ENCODE measurements at places on chromosomes 3 and 15.

GRCh38 chr3:71244826-71245488 lies 338.6 kb downstream of the FOXP1 start:
- DNase-seq = no peak

DNA sequence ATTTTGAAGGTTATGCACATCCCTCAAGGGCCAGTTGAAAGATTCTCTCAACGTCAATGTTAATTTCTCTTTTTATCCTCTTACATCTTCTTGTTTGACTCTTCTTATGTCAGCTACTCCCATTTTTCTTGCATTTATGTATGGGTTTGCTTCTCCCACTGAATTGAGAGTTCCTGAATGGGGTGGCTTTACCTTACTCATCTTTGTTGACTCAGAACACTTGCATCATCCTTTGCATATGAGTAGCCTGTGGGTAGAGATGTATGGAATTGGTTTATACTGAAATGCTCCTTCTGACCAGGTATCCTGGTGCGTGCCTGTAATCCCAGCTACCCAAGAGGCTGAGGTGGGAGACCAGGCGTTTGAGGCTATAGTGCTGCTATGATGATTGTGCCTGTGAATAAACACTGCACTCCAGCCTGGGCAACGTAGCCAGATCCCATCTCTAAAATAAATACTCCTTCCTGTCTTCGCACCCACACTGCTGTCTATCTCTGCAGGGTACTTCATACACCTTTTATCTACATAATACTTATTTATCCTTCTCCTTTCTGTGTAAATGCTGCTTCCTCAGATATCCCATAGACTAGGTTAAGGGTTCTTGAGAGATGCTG lies 123.6 kb upstream of the DPH6 start:
- DNase-seq = no peak

GRCh38 chr3:138942271-138942670 lies 4.7 kb downstream of the FOXL2 start:
- no peak for DNase-seq

DNA sequence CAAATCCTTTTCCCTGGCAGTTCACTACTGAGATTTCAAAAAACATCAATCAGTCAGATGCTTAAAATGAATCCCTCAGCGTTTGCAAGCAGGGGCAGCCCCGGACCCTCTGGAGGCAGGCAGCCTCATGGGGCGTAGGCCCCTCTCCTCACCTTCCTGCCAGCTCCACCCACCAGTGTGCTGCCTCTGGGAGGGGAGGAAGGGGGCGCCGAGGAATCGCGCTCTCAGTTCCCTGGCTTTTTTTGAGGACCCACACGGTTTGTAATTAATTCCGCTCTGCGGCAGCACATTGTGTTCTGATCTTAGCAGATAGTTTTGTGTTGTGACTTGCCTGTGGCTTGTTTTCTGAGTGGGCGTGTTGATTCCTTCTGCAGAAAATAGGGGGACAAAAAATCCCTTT lies 159.9 kb downstream of the KLF13 start:
- DNase-seq = no peak

- no peak for DNase-seq
These were observed 532.2 kb downstream of the ROBO2 start for GRCh38 chr3:77571971-77572715.

DNA sequence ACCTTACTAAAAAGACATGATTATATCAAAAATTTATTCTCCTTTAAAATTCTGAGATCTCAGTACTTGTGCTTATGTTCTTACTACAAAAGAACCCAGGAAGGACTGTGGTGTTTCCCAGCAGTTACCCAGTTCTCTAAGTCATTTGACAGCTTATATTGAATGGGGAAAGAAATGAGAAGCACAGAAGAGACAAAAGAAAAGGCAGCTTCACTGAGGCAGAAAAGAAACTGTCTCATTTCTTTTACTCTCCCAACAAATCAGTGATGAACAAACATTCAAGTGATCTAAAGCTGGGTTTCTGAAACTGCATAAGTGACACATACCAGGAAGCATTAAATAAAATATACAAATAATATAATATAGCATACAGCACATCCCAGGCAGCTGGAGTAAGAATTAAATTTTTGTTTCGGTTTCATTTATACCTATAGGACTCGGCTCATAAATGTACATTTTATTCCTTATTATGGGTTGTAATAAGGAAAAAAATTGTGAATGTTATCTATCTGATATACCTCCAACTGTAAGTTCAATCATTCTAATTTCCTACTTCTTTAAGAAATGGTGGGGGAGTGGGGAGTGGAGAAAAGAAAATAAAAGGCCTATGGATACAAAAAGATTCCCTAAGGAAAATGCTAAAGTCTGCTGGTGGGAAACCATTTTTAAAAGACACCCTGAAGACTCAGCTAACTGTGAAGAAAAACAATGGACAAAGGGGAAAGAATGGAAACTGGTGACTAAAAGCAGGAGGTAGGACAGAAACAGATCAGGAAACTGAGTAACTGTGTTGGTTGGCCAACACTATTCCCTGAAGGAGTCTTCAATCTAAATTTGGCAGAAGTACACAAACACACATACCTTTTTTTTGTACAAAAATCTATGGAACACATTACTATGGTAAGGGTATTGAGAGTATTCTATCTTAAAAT lies 156.8 kb downstream of the TBC1D5 start:
- no peak for DNase-seq

DNA sequence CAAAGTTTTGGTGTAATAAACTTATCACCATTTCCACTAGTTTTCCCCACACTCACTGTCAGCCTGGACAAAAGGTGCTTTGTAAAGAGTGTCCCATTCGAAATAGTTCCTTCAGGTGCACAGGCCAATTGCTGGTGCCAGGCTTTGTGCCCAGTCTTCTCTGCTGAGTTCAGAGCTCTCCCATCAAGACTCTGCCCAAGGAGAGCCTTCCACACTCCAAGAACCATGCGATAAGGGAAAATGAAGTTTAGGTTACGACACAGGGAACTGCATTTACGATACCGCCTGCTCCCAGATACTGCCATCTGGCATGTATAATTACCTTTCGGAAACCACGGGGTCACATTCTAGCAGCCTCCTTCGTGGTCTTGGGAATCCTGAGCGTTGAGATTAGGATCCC lies 379.6 kb downstream of the MECOM start:
- DNase-seq = no peak

GRCh38 chr15:51750186-51750585 lies 1.2 kb upstream of the TMOD2 start:
- no peak for DNase-seq

- DNase-seq = no peak
These were observed 37.9 kb downstream of the CLK3 start for GRCh38 chr15:74653426-74654102.

DNA sequence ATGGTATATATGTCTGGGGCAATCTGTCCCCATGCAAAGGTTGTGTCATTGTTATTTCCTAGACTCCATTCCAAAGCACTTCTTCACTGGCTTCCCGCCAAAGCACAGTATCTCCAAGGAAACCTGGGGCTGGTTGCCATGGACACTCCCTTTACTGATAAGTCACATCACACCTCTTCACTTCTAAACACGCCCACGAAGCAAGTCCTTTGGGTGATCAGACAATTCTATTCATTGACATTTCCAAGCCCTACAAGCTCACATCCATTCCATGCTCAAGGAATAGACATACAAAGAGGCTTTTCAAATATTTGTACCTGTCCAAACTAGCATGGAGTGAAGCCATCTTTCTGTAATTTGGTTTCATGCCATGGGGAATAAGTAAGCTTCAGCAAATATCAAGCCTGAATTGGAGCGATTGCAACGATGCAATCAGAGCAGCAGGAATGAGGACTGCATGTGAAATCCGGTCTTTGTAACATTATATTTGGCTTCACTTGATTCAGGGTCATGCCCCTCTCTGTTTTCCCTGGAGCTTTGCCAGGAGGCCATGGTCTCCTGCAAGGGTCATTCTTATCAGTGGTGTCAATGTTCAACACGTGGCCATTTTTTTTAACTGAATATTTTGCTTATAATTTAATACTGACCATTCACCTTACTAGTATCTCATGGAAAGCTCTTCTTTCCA lies 201.6 kb upstream of the TMC3 start:
- no peak for DNase-seq

DNA sequence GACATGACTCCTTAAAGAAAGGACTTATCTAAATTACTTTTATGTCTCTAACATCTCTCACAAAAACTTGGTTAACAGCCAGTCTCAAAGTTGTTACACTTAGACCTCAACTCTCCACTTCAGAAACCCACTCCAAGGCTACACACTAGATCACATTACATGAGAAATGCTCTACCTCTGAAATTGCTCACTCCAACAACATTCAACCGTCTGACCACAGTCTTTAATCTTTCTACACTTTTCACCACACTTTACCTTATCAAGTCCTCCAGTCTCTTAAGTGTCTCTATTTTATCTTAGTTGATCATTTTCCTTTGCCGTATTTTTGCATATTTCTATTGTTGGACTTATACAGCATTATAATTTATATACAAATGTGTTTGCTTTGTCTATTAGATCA lies 5.8 kb downstream of the SLC12A6 start:
- DNase-seq = no peak

- no peak for DNase-seq
These were observed 194.9 kb downstream of the FOXP1 start for GRCh38 chr3:71388535-71389120.

- DNase-seq = no peak
These were observed 21.2 kb downstream of the CRTC3 start for GRCh38 chr15:90550919-90551318.

- no peak for DNase-seq
These were observed 50.6 kb downstream of the SUMF1 start for GRCh38 chr3:4416427-4416945.

DNA sequence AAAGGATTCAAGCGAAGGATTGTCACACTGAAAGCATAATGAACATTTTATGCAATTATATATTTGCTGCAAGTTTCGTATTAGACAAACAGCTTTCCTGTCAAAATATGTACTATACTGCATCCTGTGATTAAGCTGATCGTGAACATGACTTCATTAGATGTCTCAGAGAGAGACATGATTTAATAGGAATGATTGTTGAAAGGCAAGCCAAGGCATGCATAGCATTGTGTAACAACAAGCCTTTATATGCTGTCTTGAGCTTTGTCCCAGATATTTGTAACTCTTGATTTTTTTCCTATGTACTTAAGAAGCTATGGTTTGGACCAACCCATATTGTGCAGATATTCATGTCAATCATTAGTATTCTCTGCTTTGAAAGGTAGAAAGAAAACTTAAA lies 309.1 kb downstream of the KCNH8 start:
- no peak for DNase-seq

- no peak for DNase-seq
These were observed 50.3 kb downstream of the LSM3 start for GRCh38 chr3:14228681-14229470.

- no peak for DNase-seq
These were observed 242.7 kb upstream of the STT3B start for GRCh38 chr3:31290046-31290445.

DNA sequence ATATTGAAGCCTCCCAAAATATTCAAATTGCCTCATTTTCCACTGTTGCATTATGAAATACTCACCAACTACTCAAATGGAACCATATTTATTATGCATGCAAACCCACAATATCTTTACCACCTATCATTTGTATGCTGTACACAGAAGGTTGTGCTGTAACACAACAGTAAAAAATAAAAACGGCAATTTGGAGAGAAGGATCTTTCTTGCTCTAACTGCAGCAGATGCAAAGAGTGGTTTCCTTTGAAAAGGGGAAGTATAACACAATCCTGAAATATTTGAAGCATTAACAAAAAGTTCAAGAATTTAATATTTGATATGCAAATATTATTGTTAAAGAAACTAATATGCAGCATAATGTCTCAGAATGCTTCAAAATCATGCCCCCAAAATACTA lies 244.5 kb upstream of the SUCLG2 start:
- no peak for DNase-seq

DNA sequence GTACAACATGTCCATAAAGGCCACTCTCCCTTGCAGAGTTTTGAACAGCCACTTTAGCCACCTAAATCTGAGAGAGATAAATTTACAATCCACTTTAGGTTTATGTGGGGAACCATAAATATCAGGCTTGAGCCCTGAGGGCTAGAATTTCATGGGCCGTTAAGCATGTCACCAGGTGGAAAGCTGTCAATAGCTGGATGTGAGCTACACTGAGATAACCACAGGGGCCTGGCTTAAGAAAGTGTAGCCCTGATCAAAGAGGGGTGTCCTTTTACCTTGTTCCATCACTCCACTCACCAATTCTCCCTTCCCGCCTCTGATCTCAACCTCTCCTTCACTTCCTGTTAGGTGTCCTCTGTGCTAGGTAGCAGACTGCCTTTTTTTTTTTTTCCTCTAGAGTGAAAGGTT lies 172.8 kb upstream of the ICE2 start:
- no peak for DNase-seq

DNA sequence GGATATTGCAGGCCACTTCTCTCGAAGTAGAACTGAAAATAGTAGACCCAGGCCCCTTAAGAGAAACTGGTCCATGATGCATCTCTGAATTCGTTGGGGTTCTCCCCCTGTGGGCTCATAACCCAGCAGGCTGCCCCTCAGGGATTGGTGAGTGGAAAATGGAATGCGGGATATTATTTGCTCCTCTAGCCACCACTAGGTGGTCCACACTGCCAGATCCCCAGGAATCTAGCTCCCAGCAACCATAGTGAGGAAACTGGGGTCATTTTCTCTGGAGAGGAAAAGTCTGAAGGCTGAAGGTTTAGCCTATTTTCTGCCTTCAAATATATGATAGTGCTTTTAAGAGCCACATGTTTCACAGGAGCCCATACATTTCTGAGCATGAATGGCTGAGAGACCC lies 6.7 kb downstream of the CX3CR1 start:
- DNase-seq = no peak

DNA sequence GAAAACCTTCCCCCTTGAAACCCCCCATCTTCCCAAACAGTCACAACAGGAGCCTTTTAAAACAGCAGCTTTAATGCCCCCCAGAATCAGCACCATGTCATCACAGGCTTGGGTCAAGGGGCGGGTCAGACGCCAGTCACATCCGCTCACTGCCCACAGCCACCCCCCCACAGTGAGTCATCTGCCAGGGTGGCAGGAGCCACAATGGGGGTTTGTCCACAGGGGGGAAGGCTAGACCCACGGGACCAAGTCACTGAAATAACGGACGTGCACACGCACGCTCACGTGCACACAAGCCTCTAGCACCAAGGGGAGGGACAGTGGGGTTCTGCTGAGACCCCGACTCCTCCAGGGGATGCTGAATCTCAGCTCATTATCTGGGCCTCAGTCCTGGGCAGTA lies 441 bp upstream of the UCN2 start:
- no peak for DNase-seq

- DNase-seq = no peak
These were observed 6.0 kb upstream of the GRAMD1C start for GRCh38 chr3:113832477-113833164.

- no peak for DNase-seq
These were observed 903.7 kb downstream of the EPHA3 start for GRCh38 chr3:90011131-90011530.

DNA sequence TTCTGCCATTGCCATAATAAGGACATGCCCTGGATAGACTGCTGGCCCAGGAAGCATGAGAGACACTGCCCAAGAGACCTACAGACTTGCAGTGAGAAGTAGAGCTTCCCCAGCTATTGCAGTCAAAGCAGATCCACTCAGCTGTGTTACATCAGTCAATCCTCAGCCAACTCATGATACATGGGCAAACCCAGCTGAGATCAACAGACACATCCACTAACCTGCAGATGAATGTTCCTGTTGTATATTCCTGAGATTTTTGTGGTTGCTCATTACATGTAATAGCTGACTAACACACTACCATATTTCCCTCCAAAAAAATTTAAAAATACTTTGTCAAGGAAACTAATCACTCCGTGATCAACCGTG lies 68.6 kb downstream of the DCLK3 start:
- no peak for DNase-seq

- peak; percentile 50 for DNase-seq
These were observed 62.8 kb upstream of the CMTM8 start for GRCh38 chr3:32175607-32176197.
